ENCODE measurements at places on chromosomes 11 and 22. TPM values are rescaled to one million over a fixed set of nuclear protein-coding genes. Genes with fewer than 3 reads are reported as not detected.

GRCh38 chr11:100247704-100248103, 439.4 kb upstream of the ARHGAP42 start:
- no peak for DNase-seq

DNA sequence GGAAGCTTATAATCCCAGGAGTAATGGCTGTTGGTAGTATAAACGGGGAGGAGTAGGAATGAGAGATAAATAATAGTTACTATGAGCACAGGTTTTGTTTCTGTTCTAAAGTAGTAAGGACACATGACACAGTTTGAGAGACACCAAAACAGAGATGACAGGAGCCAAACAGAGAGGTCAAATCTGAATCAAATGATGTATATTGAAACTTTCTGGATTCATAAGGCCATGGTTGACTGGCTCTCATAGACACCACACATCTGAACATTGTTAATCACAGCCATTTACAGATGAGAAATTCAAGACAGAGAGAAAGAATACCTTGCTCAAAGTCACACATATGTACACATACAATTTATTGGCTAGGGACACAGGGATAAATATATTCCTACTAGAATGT, 63.4 kb upstream of the UCP3 start:
- no peak for DNase-seq

The OR5M10 gene
- total RNA-seq: not detected

DNA sequence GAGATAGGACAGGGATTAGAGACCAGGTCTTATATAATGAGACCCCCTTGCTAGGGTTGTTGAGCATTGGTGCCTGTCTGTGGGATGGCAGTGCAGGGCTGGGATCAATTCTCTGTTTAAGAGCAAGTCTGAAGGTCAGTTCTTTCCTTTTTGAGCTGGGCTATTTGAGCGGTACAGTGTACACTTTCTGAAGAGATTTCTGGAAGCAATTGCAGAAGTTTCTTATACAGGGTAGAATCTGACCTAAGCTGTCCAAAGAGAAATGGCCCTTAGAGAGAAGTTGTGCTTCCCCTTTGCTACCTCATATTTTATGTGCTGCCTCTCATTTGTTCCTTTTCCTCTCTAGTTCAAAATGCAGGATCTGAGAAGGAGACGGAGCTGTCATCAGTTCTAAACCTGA, 35.8 kb downstream of the CSTPP1 start:
- no peak for DNase-seq

The PDE3B gene
- 6.4 TPM for total RNA-seq

DNA sequence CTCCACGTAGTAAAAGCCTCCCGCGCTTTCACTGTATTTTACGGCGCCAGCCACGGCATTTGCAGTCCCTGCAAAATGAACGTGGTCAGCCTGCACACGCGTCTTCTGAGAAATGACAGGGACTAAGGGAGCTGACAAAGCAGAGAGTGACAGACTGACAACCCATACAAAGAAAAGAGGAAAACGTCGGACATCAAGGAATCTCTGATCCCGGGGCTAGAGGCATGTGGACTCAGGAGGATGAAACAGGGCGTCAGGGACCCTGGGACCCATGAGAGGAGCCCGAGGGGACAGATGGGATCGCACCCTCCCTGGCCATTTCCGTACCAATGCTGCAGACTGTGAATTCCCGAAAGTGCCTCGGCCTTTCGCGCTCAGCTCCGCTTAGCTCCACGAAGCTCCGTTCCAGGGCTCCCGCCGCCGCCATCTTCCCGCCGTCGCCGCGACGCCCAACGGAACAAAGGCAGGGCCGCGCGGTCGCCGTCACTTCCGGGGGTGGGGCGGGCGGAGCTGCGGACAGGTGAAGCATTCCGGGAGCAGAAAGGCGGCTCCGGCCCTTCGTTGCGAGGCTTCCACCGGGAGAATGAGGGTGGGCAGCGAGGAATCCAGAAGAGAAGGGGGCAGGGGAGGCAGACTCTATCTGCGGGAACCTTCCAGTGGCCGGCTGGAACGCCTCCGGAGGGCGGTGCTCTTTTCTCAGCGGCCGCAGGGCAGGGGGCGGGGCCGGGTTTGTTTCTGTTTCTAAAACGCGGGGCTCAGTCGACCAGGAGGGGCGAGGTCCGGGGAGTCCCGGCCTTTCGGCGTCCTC, at the start of gene NUP160:
NUP160 (minus strand) TSS at position 459 of the 808 bp plus-strand sequence; CDS start at position 427, 32 bp downstream.
- DNase-seq: peak; percentile 95

GRCh38 chr11:47533690-47534151, 19.2 kb downstream of the CELF1 start:
- no peak for DNase-seq

- DNase-seq: no peak
Measured at GRCh38 chr11:102138670-102139069, 28.4 kb downstream of the YAP1 start.

GRCh38 chr11:108793138-108793537, 128.3 kb downstream of the DDX10 start:
- DNase-seq: no peak

GRCh38 chr22:31613286-31613903, 48.6 kb downstream of the PISD start:
- no peak for DNase-seq

DNA sequence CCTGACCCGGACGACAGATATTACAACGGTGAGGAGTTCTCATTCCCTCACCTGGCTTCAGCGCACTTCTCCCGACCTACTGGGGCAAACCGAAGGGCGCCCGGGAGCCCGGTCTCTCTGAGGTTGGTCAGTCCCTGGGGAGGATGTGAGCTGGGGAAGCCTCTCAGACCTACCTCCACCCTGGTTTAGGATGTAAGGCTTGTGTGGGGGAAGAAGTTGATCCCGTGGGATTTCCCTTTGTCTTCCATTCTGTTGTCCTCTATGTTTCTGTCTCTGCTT, 12.3 kb downstream of the ROBO3 start:
- DNase-seq: no peak

The HTR3B gene
- not detected for total RNA-seq

GRCh38 chr22:39206491-39206890, 38.3 kb downstream of the PDGFB start:
- peak; percentile 37 for DNase-seq
